SJSA1 (cell line): ENCODE measurements at places on chromosomes 11 and 22.

- DNase-seq, result no peak
These were observed 1497.0 kb upstream of the TENM4 start for GRCh38 chr11:80937842-80938241.

DNA sequence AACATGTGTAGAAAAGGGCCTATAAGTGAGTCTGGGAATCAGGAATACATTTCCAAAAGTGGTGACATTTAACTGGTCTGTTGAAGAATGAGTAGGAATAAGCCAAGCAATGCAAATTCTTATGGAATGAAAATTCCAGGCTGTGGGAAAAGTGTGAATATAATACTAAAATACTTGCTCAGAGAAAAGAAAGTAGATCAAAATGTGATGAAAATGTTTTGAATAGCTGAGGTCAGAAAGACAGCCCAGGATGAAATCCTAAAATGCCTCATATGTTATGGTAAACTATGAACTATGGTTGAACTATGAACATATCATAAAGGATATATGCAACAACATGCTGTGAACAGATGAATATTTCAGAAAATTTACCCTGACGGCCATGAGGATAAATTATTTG lies 688.3 kb upstream of the FAT3 start:
- no peak for DNase-seq

DNA sequence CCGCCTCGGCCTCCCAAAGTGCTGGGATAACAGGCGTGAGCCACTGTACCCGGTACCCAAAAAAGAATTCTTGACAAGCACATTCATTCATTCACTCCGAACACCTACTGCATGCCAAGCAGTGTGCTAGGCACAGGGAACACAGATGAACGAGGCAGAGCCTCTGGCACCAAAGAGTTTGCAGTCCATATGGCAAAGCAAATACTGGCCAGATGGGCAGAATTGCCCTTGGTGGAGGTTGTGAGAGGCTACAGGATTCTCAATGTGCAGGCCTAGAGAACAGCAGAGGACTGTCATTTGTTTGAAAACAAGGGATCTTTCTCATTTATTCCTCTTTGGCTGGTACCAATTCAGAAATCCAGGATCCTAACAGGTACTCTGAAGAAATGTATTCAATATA lies 27.5 kb upstream of the MTCH2 start:
- no peak for DNase-seq

DNA sequence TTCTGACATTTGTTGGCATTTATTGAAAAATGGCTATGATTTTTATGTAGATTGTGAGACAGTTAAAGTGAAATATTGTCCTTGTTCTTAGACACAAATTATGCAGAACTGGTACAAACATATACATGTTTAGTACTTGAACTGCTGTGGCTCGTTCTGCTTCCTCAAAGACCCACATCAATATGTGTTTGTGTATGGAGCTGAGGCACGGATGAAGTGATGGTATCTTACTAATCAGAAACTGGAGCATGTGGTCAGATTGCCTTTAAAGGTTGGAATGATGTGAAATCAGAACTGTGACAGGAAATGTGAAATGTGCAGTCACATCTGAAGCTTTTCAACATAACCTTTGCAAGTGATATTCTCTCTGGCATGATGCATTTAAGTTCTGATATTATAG lies 130.4 kb downstream of the NAV2 start:
- DNase-seq, result no peak

GRCh38 chr11:70072461-70072860 lies 5.7 kb upstream of the ANO1 start:
- DNase-seq, result peak; percentile 57

GRCh38 chr22:45202333-45203149 lies 38.2 kb downstream of the KIAA0930 start:
- DNase-seq, result peak; percentile 100

DNA sequence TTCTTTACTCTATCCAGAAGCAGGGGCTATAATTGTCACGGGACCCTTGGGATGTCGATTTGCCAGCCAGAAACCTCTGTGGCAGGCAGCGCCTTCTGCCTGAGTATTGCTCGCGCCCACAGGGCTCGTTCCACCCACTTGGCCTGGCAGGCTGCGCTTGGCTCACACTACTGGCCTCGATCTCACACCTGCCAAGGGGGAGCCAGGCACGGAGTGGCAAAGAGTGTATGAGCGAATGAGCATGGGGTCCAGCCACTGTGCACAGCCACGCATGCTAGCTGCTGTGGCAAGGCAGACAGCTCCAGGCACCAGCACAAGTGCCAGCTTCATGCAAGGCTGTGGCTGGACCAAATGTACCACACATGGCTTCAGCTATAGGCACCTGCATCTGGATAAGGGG lies 599.8 kb downstream of the DLG2 start:
- DNase-seq, result no peak

GRCh38 chr11:66146074-66146473 lies 76.0 kb downstream of the PACS1 start:
- no peak for DNase-seq

- no peak for DNase-seq
These were observed 11.1 kb downstream of the FOLR3 start for GRCh38 chr11:72146625-72147024.

DNA sequence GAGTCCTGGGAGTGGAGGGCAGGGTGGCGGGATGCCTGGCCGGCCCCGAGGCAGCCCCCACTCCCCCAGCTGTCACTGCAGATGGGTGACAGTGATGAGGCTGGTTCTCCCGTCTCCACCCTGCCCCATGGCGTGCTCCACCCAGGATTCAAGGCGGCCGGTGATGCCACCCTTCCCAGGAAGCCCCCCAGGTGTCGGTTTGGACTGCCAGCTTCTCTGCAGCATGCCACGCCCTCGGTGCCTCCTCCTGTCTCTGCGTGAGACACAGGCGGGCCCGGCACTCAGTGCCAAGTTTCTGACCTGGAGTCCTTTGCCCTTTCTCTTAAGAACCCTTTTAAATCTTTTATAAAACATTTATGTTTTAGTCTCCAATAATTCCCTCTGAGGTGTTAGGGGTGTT lies 71.5 kb downstream of the MPPED1 start:
- DNase-seq, result no peak

DNA sequence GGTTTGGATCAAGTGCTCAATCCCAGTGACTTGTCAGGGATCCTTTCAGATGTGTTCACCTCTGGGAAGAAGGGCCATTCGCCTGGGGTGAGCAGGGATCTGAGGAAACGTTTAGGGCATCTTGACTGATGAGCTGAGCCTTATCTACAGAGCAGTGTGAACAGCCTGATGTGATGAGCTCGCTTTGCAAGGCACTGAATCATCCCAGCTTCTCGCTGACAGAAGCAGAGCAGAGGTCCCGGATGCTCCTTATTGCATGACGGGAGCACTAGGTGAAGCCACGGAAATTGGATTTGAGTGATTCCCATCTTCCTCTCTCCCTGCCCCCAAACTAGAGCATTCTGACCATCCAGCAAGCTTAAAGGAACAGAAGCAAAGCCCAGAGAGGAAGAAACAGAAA lies 46.5 kb downstream of the SEZ6L start:
- no peak for DNase-seq

DNA sequence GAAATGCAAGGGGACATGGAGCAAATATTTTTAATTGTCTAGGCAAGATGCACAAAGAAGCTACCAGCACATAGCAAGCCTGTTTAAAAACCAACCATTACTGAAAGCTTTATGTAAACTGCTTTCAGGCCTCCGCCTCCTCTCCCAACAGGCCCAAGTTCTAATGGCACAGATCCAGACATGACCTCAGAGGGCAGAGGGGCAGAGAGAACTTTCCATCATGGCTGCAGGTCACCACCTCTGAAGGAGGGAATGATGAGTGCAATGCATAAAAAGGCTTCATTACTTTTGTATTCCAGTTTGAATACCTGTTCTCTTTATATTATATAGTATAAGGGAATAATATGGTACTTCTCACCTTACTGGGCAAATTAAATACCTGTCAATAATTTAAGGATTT lies 15.2 kb downstream of the DDX17 start:
- no peak for DNase-seq

DNA sequence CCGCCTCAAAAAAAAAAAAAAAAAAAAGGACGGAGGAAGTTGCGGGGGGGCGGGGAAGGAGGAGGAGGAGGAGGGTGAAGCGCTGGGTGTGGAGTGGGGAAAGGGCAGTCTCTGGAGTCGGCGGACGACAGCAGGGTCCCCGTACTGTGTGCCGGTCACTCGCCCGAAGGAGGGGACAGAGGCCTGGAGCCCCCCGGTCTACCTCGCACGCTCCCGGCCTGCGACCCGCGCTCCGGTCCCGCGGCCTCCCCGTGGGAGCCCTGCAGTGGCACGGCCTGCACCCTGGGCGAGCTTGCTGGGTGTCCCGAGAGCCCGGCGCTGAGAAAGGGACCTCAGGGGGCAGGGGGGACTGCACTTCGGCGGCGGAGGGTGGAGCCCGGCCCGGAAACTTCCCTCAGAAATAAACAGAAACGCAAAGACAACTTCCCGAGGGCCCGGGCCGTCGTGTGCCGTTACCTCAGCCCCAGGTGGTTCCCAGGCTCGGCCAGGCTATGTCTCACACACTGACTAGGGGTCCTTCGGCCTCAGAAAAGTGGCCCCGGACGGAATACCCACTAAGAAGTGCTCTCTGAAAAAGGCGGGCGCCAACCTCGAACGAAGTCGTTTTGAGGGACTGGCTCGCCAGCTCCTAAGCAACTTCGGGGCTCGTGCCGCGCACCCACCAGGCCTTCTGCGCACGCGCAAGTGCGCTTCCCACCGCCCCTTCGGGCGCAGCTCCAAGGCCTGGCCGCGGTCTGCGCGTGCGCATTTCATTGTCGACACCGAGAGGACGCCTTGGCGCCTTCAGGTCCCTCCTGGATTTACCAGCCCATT lies at the start of gene MAJIN:
Gene MAJIN, minus strand, starts transcription at position 688 of the 813 bp plus-strand sequence. CDS start 12,703 bp downstream, outside the sequence.
- no peak for DNase-seq

GRCh38 chr11:123129920-123130319 lies 65.1 kb downstream of the CLMP start:
- DNase-seq, result peak; percentile 69

DNA sequence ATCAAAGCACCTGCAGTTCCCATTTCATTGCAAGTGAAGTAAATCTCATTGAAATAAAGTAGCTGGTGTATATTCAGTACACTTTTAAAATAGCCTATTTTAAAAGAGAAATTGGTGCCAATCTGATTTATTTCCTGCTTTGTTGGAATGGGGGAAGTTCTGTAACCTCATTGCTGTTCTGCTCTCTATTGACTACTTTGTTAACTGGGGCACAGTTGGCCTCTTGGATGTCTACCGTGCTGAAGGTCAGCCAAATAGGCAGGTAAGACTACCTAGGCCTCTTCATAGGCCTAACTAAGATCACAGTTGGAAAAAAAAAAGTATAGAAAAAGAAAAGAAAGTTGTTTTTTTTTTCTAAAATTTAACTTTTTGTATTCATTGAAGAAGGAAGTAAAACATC lies 9.2 kb downstream of the CTNND1 start:
- DNase-seq, result no peak

GRCh38 chr11:94528551-94528950 lies 15.2 kb upstream of the FUT4 start:
- DNase-seq, result no peak

GRCh38 chr11:4539603-4540219 lies 5.3 kb upstream of the OR52M1 start:
- peak; percentile 48 for DNase-seq

GRCh38 chr11:16043617-16044016 lies 312.7 kb downstream of the SOX6 start:
- DNase-seq, result no peak
